Amniotic stem cell (primary cell): ENCODE measurements at places on chromosomes 12 and 14.

DNA sequence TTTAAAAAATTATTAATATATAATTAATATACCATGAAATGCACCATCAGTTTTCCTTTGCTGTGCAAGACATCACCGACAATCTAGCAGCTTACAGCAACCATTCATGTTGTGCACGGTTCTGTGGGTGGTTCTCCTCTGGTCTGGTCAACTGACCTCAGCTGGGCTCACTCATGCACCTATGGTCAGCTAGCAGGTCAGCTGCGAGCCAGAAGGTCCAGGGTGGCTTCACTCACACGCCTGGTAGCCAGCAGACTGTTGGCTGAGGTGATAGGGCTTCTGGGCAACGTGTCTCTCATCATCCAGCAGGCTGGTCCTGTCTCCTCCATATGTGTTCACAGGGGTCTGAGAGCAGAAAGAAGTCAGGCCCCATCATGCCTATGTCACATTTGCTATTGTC, 210.4 kb downstream of the KIF26A start:
- DNase-seq = no peak

DNA sequence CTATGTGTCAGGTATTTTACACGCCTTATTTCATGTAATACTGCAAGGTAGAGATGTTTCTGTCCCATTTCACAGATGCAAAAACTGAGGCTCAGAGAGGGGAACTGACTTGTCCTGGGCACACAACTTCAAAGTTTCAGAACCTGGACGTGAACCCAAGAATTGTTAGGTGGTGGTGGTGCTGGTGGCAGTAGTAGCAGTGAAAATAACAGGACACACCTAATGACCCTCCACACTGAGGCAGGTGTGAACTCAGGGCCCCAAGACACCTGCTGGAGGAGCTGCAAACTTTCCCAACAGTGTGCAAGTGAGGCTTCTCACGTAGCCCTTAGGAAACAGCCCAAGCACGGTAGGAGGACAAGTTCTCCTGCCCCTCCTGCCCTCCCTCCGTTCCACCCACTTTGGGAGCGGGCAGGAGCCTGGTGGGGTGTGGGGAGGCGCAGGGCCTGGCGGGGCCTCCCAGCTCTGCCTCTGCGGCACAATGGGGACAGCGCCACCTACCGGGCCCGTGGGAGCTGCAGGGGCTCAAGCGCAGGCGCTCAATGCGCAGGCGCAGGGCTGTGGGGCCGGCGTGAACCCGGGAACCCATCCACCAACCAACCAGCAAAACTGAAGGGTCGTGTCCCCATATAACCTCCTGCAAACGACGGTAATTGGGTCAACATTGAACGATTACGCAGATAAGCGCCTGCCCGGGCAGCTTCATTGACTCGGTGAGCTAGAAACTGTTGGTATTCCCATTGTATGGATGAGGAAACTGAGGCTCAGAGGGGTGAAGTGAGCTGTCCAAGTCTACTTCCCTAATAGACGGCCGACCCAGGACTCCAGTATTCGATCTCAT, 12.0 kb upstream of the TRPV4 start:
- peak; percentile 38 for DNase-seq

- no peak for DNase-seq
These were observed 619.3 kb downstream of the SNAPC1 start for GRCh38 chr14:62381311-62382070.

GRCh38 chr12:107330831-107331431, 237.6 kb upstream of the CRY1 start:
- no peak for DNase-seq

GRCh38 chr12:39990122-39991101, 115.5 kb downstream of the SLC2A13 start:
- DNase-seq = peak; percentile 4

- no peak for DNase-seq
These were observed 65.3 kb downstream of the PRIMA1 start for GRCh38 chr14:93723001-93723400.

GRCh38 chr14:105855246-105855892, 329.0 kb downstream of the TMEM121 start:
- DNase-seq = no peak

GRCh38 chr12:22414742-22415141, 80.2 kb upstream of the ST8SIA1 start:
- no peak for DNase-seq

DNA sequence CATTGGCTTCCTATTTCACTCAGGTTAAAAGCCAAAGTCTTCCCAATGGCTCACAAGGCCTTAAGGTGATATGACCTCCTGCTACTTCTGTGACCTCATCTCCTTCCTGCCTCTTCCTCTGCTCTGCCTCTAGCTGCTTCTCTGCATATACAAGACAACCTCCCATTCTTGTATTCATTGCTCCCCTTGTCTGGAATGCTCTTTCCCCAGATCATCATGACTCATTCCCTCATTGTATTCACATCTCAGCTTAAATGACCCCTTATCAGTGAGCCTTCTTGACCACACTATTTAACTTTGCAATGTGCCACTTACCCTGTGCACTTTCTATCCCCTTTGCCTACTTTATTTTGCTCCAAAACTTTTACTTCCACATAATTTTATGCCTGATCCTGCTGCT, 90.2 kb downstream of the PPP1R12A start:
- DNase-seq = peak; percentile 34

GRCh38 chr14:64717870-64718269, 13.6 kb downstream of the PLEKHG3 start:
- no peak for DNase-seq

DNA sequence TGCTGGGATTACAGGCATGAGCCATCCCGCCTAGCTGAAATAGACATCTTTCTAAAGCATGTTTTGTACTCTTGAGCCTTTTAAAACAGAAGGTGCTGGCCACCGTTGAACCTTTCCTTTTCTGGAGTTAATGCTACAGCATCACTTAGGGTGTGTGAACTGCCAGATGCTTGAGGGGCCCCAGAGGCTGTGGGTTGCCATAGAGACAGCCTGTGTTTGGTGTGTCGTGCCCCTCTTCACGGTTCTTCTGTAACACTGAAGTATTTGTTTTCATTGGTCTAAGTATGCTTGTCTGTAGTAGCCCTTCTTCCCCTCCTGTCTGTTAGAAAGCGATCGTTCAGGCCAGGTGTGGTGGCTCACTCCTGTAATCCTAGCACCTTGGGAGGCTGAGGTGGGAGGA, 30.8 kb downstream of the PLEKHG3 start:
- DNase-seq = no peak

GRCh38 chr12:32110942-32111341, 4.3 kb downstream of the BICD1 start:
- no peak for DNase-seq

DNA sequence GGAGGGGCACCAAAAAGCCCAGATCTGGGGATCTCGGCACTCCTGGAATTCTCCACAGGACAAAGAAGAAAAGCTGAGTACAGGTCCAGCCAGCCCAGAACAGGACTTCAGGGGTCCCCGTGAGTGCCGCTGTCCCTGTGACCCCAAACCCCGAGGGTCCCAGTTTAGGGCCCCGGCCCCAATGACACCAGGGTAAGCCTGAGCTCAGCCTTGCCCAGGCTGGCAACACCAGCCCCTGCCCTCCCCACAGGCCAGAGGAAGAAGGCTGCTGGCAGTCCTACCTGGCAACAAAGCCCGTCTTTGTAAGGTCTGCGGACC, 1.8 kb downstream of the CDK2AP1 start:
- DNase-seq = no peak

DNA sequence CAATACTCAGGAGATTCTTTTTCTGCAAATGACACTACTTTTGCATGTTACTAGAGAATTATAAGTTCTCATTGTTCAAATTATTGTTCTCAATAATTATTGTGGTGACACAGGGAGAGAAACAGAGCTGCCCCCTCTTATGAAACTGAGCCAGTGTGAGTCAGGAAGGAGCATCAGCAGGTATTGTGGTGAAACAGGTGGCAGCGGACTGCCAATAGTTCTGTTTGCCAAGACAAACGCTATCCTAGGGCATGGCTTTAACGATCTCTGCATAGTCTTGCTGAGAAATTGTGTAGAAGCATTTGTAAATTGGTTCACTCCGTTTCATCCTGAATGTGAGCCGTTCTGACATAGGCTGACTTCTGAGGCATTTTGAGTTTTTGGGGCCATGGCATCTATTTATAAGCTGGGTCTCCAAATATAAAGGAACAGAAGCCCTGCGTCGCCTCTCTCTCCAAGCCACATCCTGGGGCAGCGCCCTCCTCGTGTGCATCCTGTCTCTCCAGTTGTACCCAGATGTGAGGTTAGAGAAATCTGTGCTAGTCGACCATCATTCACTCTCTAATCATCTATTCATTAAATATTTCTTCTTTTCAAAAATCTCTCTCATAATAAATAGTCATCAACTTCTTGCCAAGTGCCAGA, 15.8 kb upstream of the PPP4R4 start:
- DNase-seq = no peak

- no peak for DNase-seq
These were observed 237.8 kb upstream of the TBX3 start for GRCh38 chr12:114921781-114922180.

DNA sequence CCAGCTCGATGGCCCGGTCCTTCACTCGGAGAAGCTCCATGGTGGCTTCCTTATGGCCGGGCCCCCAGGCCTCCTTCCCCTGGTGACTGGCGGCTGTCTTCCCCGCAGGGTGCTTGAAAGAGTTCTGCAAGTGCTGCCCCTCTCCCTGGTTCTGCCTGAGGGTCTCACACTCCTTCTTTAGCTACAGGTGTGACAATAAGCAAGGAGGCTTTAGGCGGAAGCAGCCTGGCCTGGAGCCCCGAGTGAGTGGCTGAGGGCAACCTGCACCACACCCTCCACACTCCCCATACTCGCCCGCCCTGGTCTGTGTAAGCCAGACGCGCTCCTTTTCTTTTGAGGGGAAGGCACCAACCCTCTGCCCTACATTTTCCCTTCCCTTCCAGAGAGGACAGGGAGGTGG, 62.5 kb upstream of the GPR68 start:
- DNase-seq = no peak

GRCh38 chr14:43166163-43166562, 1340.9 kb downstream of the FSCB start:
- DNase-seq = no peak

GRCh38 chr14:34113991-34114390, 163.1 kb upstream of the EGLN3 start:
- DNase-seq = no peak

GRCh38 chr12:124496584-124496983, 70.8 kb downstream of the NCOR2 start:
- no peak for DNase-seq

- no peak for DNase-seq
These were observed 5.9 kb downstream of the PRPF39 start for GRCh38 chr14:45089813-45090212.

DNA sequence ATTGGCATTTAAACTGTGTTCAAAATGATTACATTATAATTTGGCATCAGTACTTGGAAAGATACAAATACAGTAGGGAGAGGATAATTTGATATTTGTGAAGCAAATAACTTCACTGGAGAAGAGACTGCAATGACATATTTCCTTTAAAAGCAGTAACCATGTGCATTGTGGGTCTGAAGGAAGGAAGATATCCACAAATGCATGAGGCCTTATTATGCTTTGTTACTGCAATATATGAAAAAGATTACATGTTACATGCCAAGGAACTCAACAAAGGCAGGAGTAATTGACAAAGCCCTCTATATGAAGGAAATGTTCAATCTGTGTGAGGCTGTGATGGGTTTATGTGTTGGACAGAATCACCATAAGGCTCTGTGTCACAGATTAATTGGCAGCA, 391.5 kb downstream of the APAF1 start:
- DNase-seq = no peak

- DNase-seq = no peak
These were observed 456.2 kb downstream of the ADAMTS20 start for GRCh38 chr12:43095669-43096280.

DNA sequence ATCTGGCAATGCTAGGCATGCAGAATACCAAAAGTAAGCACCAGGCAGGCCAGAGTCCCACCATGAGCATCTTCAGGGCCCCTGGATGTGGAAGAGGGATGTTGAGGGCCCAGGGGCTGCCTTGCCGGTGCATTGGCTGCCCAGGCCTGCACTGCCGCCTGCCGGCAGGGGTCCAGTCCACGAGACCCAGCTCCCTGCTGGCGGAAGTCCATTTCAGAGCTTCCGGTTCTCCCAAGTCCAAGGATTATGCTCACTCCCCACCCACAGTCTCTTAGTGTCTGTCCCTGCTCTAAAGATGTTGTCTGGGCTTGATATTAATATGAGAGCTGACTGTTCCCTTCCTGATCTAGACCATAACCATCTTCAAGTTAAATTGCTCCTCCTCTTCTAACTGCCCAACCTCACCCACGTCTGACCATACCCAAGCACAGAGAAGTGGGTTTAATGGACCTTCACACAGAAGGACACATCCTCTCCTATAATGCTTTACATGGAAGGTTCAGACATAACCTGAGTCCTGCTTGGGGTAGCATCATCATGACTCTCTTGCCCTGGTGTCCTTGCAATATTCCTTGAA, 117.4 kb downstream of the DAD1 start:
- DNase-seq = no peak

GRCh38 chr14:37588956-37589714, 5.9 kb downstream of the FOXA1 start:
- DNase-seq = no peak

- no peak for DNase-seq
These were observed 86.4 kb downstream of the GALNT8 start for GRCh38 chr12:4806439-4807115.

DNA sequence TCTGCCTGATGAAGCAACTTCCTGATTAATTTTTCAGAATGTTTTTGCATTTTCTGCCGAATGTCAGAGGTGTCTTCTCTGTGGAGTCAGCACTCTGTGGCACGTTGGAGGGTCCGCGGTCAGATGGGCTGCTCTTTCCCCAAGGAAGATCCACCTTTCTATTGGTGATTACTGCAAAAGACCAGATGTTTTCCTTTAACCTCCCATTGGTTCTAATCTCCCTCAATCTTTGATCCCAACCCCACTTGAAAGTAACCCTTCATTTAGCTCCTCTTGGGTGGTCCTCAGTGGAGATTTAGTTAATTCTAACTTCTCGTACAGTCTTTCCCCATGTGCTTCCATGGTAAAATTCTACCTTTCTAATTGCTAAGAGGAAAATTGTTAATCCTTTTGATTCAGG, 397.7 kb upstream of the DDHD1 start:
- no peak for DNase-seq

DNA sequence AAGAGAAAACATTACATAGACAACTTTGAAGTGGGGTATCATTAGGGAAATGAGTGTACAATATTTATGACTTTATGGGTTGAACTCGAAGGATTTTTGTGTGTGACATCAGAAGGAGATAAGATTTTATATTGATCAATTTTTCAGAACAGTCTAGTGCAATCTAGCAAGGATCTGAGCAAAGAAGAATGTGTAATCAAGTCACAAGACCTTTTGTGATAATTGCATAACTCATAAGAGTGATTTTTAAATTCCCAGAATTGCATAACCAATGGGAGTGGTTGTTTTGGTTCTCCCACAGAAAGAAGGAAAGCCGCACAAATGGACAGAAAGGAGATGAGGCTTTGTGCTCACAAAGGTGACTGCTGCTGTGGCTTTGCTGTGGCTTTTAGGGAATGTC, 441.8 kb upstream of the FLRT2 start:
- DNase-seq = no peak

DNA sequence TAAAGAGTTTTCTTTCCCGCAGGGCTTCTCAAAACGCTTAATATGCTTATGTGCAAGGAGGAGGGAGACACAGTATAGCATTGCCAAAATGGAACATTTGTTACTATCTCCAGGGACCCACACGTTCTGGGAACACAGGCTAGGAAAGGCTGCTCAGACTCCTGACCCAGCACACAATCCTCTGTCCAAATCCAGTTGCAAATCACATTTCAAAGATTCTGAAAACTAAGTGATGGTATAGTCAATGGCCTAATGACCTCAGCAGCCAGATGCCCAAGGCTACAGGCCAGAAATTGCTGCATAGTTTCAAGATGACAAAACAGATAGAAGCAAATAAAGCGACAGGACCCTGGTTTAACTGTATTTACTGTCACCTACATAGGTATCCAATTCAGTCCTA, 97.0 kb upstream of the GRIP1 start:
- no peak for DNase-seq
